ENCODE measurements at places on chromosomes 16 and 17.
A peak's percentile ranks its signal among the peaks of the same experiment; 100 is the strongest.

- no peak for DNase-seq
Measured at GRCh38 chr17:16981928-16982327, 10.0 kb upstream of the TNFRSF13B start.

GRCh38 chr16:88276591-88276990 lies 106.2 kb upstream of the ZNF469 start:
- no peak for DNase-seq

GRCh38 chr17:76075364-76076145 lies 974 bp downstream of the GALR2 start:
- peak; percentile 21 for DNase-seq

GRCh38 chr16:15775209-15775608 lies 81.6 kb downstream of the MYH11 start:
- no peak for DNase-seq

- DNase-seq = no peak
Measured at GRCh38 chr16:84268291-84269040, 26.2 kb upstream of the WFDC1 start.

DNA sequence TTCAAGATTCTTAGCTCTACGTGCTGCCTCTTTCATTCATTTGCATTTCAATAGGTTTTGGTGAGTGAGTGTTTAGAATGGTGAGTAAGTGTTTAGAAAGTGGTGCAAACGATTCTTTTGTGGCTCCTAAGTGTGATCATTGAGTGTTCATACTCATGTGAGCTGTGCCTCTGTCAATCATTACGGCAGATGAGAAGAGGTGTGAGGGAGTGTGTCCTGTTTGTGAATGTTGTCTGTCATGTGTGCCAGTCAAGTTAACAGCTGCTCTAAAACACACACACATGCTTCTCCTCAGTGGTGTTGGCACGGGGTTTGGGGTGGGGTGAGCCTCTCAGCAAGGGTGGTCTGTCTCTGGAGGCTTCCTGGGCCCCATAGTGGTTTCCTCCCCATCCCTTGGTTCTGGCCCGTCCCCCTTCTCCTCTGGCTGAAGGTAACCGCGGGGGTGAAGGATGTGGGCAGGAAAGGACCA lies 11.4 kb downstream of the MYL4 start:
- no peak for DNase-seq

- no peak for DNase-seq
Measured at GRCh38 chr16:69852815-69853214, 90.7 kb downstream of the WWP2 start.

DNA sequence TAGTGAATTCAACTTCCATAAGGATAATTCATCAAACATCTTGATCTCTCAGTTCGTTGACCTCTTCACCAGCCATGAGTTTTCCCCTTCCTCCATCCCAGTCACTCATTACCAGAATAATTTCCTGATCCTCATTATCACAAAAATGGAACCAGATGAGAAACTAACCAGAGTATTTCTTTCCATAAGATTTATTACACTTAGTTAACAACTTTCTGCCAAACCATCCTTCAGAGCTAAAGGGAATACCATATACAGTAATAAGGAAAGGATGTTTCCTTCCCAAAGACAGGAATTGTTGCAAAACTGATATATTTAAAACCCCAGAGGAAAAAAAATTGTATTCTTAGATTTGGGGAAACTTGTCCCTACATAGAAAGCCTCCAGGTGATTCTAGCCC lies 8.6 kb downstream of the KRTAP29-1 start:
- no peak for DNase-seq

DNA sequence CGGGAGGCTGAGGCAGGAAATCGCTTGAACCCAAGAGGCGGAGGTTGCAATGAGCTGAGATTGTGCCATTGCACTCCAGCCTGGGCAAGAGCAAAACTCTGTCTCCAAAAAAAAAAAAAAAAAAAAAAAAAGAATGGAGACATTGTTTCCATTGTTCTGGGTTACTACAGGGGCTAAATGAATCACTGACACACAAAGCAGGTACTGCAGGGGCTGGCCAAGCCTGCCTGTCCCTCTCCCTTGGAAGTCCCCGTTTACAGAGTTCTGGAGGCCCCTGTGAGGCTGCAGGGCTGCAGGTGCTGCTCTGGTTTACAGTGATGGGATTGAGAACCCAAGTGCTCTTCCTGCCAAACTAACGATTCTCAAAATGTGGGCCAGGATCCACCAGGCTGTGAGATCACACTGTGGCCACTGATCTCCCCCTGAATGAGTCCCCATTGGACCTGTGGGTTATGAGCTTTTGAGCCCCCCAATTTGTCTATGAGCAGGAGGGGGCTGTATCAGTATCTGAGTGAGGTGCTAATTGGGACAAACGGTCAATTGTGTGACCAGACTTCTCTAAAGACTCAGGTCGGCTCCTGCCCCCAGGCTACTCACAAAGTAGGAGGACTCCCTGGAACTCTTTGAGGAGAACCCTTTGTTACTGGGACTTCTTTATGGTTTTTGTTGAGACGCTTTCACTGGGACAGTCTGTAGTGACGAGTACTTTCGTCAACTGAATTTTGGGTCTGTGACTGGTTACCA lies 39.0 kb downstream of the DNAH17 start:
- no peak for DNase-seq

DNA sequence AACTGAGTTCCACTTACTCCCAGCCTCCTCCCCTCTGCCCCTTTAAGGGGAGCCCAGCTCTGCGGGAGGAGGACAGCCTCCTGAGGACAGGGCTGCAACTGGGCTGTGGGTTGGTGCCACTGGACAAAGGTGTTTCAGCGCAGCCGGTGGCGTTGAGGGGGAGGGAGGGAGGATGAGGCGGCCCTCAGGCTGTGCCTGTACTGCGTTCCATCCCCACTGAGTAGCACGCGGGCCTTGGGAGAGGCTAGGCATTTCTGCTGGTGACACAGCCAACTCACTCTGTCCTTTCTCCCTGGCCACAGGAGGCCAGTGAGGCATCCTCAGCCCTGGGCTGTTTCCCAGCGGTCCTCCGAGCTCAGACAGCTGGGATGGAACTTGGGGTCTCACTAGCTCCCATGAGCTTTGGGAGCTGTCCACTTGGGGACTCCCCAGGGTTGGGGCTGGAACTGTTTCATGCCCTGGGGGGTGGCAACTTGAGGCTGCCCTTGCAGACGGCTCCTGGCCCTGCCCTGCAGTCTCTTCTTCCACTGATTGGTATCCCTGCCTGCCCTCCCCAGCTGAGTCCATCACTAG lies 70.5 kb downstream of the MPRIP start:
- no peak for DNase-seq

GRCh38 chr17:72404872-72405271 lies 284.1 kb downstream of the SOX9 start:
- no peak for DNase-seq

DNA sequence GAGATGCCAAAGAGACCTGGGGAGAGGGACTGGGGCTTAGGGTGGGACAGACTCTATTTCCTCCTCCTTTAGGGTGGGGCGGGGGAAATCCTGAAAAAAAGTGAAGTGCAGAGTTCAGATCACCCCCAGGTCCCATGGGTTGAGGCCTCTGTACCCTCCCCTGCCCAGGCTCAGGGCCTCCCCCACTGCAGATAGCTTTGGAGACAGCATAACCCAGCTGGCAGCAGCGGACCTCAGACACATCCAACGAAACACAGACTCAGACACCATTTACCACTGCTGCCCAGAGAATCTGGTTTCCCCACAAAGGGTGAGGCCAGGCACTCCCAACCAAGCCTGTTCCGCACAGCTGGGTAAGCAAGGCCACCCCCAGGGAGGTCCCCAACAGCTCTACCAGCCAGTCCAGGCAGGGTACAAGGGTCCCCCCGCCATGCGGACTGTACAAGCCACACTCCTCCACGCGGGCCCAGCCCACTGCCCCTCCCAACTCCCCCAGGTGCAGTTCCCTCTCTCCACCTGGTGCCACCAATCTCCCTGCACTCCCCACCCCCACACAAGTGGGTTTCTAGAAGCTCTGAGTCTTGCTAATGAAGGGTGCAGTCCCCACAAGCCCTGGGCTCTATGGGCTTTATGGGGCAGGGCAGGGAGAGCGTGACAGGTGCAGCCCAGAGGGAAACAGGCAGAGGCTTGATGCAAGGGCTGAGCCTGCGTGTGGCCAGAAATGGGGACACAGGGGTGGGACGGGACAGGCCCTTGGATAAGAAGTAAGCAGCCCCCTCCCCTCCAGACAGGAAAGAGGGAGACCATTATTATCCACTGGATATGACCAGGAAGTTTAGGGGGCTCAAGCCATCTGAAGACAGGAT lies 8.9 kb downstream of the RHBDF2 start:
- DNase-seq = peak; percentile 51

DNA sequence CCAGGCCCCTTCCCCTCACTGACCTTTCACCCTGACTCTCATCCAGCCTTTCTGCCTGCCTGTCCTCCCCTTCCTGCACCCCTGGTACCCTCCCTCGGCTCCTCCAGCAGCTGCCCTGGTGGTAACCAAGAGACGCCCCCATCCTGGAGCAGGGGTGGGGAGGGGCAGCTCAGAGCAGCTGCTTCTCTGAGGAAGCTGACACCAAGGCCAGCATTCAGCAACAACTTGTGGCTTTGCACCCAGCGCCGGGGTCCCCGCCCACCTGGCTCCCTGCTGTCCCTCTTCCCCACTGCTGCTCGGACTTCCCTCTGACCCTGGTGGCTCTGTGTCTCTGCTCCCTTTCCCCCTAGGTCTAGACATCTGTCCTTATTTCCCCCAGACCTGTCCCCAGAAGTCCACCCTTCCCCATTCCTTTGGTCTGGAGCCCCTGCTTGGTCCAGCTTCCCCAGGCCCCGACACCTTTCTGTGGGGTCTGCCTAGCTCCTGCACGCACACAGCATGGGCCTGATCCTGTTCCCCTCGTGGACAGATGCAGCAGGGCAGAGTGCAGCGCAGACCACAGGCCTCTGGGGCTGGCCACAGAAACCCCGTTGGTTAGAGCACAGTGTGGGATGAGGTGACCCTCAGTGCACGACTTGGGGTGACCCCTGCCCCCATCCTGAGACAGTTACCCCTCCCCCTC lies 1.2 kb upstream of the ATP2A1 start:
- no peak for DNase-seq

GRCh38 chr16:60582528-60582927 lies 1453.7 kb downstream of the CDH8 start:
- DNase-seq = no peak

DNA sequence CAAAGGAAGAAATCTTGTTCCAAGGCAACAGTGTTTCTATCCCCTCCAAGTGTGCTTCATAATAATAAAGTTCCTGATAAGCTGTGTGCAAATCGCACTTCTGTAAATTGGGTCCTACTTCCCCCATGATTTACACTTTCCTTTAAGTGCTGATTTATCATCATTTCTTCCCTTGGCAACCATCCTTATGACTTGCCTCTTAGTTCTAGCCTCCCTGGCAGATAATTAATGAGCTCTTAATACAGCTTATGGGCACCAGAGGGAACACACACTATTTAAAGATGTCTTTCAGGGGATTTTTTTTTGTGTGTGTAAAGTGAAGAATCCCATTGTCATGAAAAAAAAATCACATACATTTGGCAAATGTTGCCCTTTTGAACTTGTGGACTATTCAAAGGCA lies 101.6 kb upstream of the MPHOSPH6 start:
- no peak for DNase-seq

DNA sequence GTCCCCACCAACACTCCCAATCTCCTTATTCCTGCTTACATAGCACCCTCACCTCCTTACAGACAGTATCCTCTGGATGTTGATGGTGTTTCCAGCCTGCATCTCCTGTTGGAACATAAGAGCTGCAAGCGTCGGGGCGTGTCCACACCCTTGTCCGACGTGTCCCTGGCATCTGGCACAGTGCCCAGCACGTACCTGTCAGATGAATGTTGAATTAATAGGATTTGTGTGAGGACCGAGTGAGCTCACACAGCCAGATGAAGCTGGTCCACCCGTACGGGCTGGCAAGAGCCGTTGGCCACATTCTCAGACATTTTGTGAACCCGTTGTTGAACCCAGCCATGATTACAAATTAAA lies 12.2 kb upstream of the CBX4 start:
- DNase-seq = no peak

DNA sequence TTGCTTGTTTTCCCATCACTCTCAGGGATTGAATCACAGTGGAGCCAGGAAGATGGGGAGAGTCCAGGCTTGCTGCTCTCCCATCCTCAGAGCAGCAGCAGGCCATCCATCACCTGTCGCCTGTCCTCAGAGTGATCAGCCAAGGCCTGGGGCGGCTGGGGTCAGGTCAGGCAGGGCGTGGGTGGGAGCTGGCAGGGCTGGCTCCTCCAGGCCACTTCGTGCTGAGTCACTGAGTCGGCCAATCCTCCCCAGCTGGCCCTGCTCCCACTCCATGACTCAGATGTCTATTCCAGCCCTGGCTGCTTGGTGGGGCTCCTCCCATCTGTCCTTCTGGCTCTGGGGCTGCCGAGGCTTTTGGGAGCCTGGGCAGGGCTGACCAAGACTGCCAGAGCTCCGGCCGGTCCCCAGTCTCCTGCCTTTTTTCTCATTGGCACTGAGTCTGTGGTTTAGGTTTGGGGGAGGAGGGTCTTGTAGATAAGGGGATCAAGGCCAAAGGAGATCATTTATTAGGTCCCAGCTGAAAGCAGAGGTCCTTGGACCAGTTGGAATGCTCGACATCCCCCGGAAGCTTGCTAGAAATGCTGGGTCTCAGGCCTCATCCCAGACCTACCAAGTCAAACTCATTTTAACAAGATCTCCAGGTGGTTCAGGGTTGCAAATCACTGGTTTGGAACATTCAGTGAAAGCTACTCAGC lies 72.7 kb downstream of the ABCC1 start:
- DNase-seq = no peak

GRCh38 chr17:8976638-8977037 lies 11.1 kb upstream of the PIK3R5 start:
- no peak for DNase-seq

GRCh38 chr16:21997697-21998480 lies 3.0 kb downstream of the PDZD9 start:
- DNase-seq = no peak

DNA sequence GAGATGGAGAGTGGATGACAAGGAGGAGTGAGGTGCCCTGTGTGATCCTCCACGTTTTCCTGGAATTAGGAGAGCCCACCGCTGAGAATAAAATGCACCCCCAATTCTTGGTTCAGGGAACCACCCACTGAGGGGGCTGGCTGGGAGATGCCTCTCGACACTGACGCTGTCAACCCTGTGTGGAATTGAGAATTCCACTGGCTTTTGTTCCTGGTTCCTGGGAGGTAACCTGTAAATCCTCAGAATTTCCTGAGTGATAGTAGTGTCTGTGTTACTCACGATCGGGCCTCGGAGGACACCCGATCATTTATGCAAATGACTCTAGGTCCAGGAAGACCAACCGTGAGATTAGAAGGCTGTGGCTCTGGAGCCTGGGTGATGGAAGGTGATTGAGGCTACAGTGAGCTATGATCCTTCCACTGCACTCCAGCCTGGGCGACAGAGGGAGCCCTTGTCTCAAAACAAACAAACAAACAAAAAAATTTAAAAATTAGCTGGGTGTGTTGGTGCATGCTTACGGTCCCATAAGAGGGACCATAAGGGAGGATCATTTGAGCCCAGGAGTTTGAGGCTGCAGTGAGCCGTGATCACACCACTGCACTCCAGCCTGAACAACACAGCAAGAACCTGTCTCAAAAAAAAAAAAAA lies 11.7 kb upstream of the PRPSAP1 start:
- no peak for DNase-seq

- DNase-seq = no peak
Measured at GRCh38 chr16:2092256-2092620, 43.5 kb downstream of the PKD1 start.

Data from GM12891 (cell line).